Non-pigmented ciliary epithelial cell (primary cell): ENCODE measurements at places on chromosomes 12 and 14.
A peak's percentile ranks its signal among the peaks of the same experiment; 100 is the strongest.

- peak; percentile 22 for DNase-seq
Measured at GRCh38 chr12:32603858-32604257, 75.2 kb upstream of the DNM1L start.

- DNase-seq, result no peak
Measured at GRCh38 chr12:127041985-127042625, 1224.9 kb upstream of the TMEM132C start.

DNA sequence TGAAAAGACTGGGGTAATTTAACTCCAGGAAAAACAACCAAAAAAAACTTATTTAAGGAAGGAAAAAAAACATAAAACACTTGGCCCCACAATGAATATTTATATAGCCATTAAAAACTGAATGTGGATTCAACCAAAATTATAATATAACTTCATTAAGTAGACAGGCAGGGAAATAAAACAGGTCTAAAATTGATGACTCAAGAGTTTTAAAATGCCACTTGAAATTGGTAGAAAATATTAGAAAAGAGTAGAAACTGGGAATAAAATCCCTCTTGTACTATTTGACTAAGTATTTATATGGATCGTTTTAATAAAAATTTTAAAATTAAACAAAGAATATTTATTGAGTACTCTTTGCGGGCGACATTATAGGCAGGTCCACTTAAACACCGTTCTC is 28.8 kb downstream of the RPS6KA5 start:
- DNase-seq, result no peak

- DNase-seq, result no peak
Measured at GRCh38 chr14:105844047-105844630, 317.8 kb downstream of the TMEM121 start.

- no peak for DNase-seq
Measured at GRCh38 chr12:10214895-10215267, 2.2 kb downstream of the GABARAPL1 start.

GRCh38 chr14:58587271-58587670 is 50.5 kb upstream of the DACT1 start:
- DNase-seq, result peak; percentile 27

DNA sequence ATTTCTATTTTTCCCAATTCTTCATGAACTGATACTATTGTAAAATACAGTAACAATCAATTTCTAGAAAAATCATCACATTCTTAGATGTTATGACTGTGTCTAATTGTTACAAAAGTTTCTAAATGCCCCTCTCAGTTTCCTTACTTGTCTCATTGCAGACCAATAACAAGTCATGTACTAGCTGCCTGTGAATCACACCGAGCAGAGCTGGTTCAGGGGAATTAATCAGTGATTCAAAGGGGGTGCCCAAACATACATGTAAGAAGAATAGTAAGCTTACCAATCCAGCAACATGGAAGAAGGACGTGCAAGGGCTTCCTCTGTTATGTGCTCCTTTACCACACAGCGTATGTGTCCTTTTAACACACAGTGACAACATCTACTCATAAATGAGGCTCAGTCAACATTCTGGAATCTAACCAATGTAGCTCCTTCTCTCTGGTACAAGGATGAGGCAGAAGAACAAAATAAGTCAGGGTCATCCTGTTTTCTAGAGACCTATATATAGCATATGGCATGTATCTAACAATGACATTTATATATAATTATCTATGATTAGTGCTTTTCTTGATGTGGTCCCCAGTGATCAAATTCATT is 126.4 kb downstream of the SCN8A start:
- DNase-seq, result no peak

- DNase-seq, result no peak
Measured at GRCh38 chr12:109981311-109981710, 14.9 kb downstream of the GIT2 start.

- DNase-seq, result no peak
Measured at GRCh38 chr12:98741556-98742265, 96.6 kb downstream of the APAF1 start.

GRCh38 chr12:91990525-91990924 is 155.1 kb downstream of the BTG1 start:
- peak; percentile 32 for DNase-seq

GRCh38 chr14:69097974-69098373 is 54.9 kb downstream of the DCAF5 start:
- DNase-seq, result no peak

- DNase-seq, result peak; percentile 48
Measured at GRCh38 chr12:124466216-124467128, 100.9 kb downstream of the NCOR2 start.

- no peak for DNase-seq
Measured at GRCh38 chr14:92657457-92658142, 90.8 kb downstream of the LGMN start.

GRCh38 chr14:21748869-21749303 is 75.3 kb upstream of the OR4E1 start:
- peak; percentile 20 for DNase-seq

DNA sequence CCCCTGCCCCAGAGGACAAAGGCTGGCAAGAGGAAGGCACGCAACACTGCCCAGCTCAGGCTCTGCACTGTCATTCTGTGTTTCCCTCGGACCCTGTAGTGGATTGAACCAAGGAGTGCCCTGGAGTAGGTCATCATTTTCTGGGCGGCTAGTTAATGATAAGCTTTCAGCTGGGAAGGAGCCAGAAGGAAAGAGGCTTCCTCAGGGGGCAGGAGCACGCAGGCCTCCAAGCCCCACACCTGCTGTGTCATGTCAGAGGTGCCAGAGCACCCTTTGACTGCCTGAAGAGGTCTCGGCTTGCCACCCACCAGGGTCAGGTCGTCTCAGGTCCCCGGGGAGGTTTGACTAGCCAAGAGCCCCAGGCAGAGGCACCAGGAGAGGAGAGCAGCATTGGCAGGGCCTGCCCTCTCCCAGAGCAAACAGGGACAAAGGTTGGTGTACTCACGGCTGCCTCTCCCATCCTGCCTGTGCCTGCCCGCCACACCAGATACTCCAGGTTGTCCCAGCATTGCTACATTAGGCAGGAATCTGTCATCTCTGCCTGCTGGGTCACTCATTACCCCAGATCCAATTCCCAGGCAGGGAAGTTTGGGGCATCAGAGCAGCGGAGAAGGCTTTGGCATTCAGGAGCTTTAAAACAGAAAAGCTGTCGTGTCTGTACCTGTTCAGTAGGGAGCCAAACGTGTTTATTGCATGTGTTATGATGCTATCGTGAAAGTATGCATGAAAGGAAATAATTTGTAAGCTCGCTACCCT is 33.5 kb upstream of the ATP2A2 start:
- no peak for DNase-seq

DNA sequence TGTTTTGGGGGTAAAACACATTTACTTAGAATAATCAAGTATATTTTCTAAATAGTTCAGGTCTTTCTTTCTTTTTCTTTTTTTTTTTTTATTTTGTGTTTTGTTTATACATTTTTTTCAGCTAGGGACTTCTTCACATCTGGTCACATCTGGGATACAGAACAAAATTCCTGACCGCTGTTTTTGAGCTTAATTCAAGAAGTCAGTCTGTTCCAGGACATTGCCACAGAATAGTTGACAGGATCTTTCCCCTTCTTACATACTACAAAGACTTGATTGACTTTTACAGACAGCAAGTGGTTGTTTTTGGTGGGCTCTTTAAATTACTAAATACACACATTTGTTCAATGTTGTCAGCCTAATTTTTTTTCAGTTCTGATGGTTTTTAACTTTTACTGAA is 41.8 kb upstream of the DCN start:
- DNase-seq, result no peak

DNA sequence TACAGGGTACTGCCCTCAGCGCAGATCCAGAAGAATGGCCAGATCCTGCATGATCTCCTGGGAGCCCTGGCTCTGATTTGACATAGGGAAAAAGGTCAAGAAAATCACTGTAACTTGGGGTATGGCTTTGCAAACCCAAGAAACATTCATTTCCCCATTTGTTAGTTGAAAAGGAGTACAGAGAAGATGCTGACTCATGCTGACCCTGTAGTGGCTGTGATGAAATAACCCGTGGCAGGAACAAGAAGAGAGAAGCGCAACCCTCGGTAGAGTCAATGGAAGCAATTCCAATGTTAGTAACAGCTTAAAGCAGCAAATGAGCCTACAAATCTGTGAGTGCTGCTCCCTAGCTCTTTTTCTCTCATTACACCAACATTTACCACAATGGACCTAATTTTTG is 281.6 kb upstream of the NPAS3 start:
- DNase-seq, result peak; percentile 36

GRCh38 chr12:14188744-14189143 is 176.7 kb upstream of the ATF7IP start:
- no peak for DNase-seq

GRCh38 chr12:2035431-2036055 is 17.2 kb upstream of the CACNA1C start:
- DNase-seq, result no peak

DNA sequence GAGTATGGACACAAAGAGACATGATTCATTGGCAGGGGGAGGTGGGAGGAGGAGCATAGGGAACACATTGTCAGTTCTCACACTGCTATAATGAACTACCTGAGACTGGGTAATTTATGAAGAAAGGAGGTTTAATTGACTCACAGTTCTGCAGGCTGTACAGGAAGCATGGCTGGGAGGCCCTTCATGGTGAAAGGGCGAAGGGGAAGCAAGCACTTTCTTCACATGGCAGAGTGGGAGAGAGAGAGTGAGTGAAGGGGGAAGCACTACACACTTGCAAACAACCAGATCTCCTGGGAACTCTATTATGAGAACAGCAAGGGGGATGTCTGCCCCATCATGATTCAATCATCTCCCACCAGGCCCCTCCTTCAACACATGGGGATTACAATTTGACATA is 391.8 kb downstream of the BMP4 start:
- no peak for DNase-seq

- no peak for DNase-seq
Measured at GRCh38 chr12:31325524-31325875, 450 bp downstream of the SINHCAF start.
